ENCODE measurements at places on chromosomes 1 and 21.
A peak's percentile ranks its signal among the peaks of the same experiment; 100 is the strongest.

DNA sequence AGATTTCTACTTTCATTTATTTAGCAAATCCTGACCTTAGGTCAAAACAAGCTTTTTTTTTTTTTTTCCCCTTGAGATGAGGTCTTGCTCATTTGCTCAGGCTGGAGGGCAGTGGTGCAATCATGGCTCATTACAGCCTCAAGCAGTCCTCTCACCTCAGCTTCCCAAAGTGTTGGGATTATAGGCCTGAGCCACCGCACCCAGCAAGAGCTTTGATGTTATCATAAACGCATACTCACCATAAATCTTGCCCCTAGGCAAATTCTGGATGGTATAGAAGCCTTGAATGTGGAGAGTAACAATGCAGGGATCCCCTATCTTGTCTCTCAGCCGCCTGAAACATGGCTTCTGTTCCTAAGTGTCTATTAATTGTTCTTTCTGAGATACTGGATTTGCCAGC is 24.8 kb upstream of the CLDN8 start:
- H3K4me3 ChIP-seq: no peak overlapping the region
- no peaks in the 10 kb centered on the region for H3K4me1 ChIP-seq
- H3K27me3 ChIP-seq: no peaks in the 10 kb centered on the region
- no peaks in the 10 kb centered on the region for H3K36me3 ChIP-seq

GRCh38 chr1:84939151-84939550 is 46.1 kb upstream of the LPAR3 start:
- H3K4me3 ChIP-seq: no peak overlapping the region
- no peak for DNase-seq
- no peaks in the 10 kb centered on the region for H3K4me1 ChIP-seq
- H3K27me3 ChIP-seq: no peaks in the 10 kb centered on the region
- no peak overlapping the region for H3K27ac ChIP-seq

DNA sequence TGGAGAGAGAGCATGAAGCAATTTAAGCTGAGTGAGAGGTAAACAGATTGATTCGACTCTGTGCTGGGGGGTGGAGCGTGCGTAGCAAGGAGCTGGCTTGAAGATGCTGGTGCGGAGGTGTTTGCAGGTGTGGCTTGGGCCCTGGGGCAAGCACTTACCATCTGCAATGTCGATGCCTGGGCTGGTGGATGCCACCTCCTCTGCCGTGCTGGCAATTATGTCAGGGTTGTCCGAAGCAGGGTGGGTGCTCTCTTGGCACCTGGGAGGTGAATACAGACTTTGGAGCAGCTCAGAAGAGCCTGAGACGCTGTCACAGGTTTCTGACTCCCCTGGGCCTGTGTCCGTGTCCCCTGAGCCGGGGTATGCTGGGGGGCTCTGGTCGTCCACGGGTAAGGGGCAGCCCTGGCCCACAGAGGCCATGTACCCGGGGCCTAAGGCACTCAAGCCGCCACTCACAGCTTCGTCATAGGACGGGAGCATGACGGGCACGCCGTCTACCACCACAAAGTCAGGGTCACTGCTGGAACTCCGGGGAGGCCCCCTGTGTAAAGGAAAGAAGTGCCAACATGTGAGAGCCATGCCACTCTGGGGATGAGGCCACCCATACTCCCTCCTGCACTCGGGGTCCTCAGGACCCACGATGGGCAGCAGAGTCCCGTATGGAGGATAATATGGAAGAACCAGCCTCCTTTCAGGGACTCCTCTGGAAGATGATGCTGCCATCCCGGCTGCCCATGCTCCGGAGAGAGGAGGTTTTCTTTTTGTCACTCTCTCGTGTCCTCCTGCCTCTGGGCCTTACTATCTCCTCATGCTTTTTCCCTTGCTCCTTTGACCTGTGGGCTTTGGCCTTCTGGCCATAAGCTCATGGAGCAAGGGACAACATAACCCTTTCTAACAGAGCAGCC is 80.3 kb upstream of the TLR5 start:
- H3K36me3 ChIP-seq: no peaks in the 10 kb centered on the region
- no peaks in the 10 kb centered on the region for H3K4me1 ChIP-seq
- H3K27ac ChIP-seq: no peak overlapping the region
- no peaks in the 10 kb centered on the region for H3K27me3 ChIP-seq
- H3K4me3 ChIP-seq: no peak overlapping the region
- DNase-seq: no peak

GRCh38 chr1:147891088-147891487 is 11.5 kb upstream of the GJA8 start:
- no peak overlapping the region for H3K4me3 ChIP-seq
- H3K27me3 ChIP-seq: no peaks in the 10 kb centered on the region
- no peak for DNase-seq
- no peaks in the 10 kb centered on the region for H3K36me3 ChIP-seq

- H3K4me1 ChIP-seq: no peaks in the 10 kb centered on the region
- no peak for DNase-seq
- H3K27ac ChIP-seq: no peak overlapping the region
- H3K36me3 ChIP-seq: no peaks in the 10 kb centered on the region
- H3K27me3 ChIP-seq: no peaks in the 10 kb centered on the region
Measured at GRCh38 chr1:75341537-75341936, 207.3 kb downstream of the LHX8 start.

GRCh38 chr1:97603218-97603617 is 317.6 kb downstream of the DPYD start:
- H3K4me1 ChIP-seq: no peaks in the 10 kb centered on the region
- no peak overlapping the region for H3K27ac ChIP-seq
- DNase-seq: no peak
- no peak overlapping the region for H3K4me3 ChIP-seq
- no peaks in the 10 kb centered on the region for H3K36me3 ChIP-seq
- H3K27me3 ChIP-seq: no peaks in the 10 kb centered on the region

- no peak overlapping the region for H3K4me3 ChIP-seq
- H3K27me3 ChIP-seq: no peaks in the 10 kb centered on the region
- no peak overlapping the region for H3K27ac ChIP-seq
- DNase-seq: no peak
- no peaks in the 10 kb centered on the region for H3K36me3 ChIP-seq
- H3K4me1 ChIP-seq: no peaks in the 10 kb centered on the region
Measured at GRCh38 chr1:62346886-62347285, 27.7 kb upstream of the KANK4 start.

DNA sequence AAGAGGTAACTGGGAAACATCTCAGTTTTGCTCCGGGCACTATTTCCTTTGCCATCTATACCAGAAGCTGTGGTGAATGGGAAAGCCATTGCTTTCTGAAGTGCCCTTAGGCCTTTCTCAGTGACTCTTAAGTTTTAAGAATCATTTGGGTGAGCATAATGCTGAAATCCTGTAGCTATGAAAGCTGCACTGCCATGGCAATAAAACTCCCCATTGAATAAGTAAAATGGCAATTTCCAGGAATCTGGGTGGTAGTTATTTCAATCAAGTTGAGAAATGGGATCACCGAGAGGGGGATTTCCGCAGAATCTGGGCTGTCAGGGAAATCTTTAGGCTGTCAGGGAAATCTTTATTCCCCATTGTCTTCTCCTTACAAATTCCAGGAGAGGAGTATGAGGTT is 26.8 kb upstream of the MACF1 start:
- H3K27me3 ChIP-seq: peaks cover 17% of the 10 kb centered on the region
- peaks cover 17% of the 10 kb centered on the region for H3K4me1 ChIP-seq
- H3K36me3 ChIP-seq: no peaks in the 10 kb centered on the region
- H3K4me3 ChIP-seq: no peak overlapping the region
- DNase-seq: no peak
- H3K27ac ChIP-seq: no peak overlapping the region

DNA sequence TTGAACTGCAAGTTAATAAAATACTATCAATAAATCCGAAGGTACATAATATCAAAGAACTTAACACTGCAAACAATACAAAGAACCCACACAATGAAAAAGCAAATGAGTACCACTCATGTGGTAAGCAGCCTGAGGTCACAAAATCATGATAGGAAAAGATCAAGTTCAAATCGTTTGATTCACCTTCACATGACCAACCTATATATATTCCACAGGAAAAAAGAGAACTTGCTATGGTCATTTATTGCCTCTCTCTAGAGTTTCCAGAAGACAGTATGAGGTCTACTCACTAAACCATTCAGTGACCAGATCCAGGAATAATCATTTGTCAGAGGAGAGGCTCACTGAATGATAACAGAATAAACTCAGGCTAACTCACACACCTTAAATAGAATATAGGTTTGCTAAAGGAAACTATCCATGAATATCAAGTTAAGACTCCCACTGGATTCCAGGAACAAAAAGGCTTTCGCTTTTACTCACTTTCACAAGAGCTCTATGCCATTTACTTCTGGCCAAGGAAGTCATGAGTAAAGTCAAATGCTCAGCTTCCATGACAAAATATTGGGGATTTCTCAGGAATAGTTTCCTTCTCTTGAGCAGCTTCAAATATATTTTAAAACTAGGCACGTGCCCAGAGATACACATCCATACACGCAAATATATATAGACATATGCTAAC is 48.3 kb upstream of the RGS1 start:
- no peak overlapping the region for H3K27ac ChIP-seq
- H3K4me3 ChIP-seq: no peak overlapping the region
- no peak for DNase-seq
- no peaks in the 10 kb centered on the region for H3K36me3 ChIP-seq
- H3K27me3 ChIP-seq: no peaks in the 10 kb centered on the region

GRCh38 chr1:235952950-235953615 is 86.4 kb upstream of the LYST start:
- peaks cover 3% of the 10 kb centered on the region for H3K4me1 ChIP-seq
- H3K27ac ChIP-seq: no peak overlapping the region
- H3K27me3 ChIP-seq: no peaks in the 10 kb centered on the region
- no peaks in the 10 kb centered on the region for H3K36me3 ChIP-seq
- DNase-seq: no peak

GRCh38 chr1:218829097-218829496 is 344.6 kb upstream of the LYPLAL1 start:
- no peak for DNase-seq
- no peaks in the 10 kb centered on the region for H3K36me3 ChIP-seq
- no peaks in the 10 kb centered on the region for H3K27me3 ChIP-seq
- no peaks in the 10 kb centered on the region for H3K4me1 ChIP-seq
- no peak overlapping the region for H3K4me3 ChIP-seq

GRCh38 chr1:187465441-187465840 is 636.7 kb downstream of the PLA2G4A start:
- no peak overlapping the region for H3K4me3 ChIP-seq
- H3K4me1 ChIP-seq: no peaks in the 10 kb centered on the region
- H3K27ac ChIP-seq: no peak overlapping the region
- no peaks in the 10 kb centered on the region for H3K36me3 ChIP-seq
- H3K27me3 ChIP-seq: no peaks in the 10 kb centered on the region
- no peak for DNase-seq

DNA sequence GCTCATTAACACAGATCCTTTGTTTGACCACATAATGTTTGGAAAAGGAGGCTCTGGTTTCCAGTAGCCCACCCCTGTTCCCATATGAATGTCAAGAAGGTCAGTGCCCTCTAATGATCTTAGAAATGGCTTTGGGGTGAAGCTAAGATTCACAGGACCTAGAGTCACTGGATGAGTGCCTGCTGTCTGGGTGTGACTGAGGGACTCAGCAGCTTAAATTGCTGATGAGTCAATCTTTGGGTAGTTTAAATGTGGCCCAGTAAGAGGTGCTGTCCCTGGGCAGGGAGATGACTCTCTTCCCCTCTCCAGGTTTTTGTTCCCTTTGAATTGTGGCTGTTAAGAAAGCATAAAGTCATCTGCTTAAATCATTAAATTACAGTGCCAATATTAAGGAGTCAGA is 50.6 kb downstream of the L1TD1 start:
- H3K4me3 ChIP-seq: no peak overlapping the region
- H3K4me1 ChIP-seq: no peaks in the 10 kb centered on the region
- H3K27ac ChIP-seq: no peak overlapping the region

DNA sequence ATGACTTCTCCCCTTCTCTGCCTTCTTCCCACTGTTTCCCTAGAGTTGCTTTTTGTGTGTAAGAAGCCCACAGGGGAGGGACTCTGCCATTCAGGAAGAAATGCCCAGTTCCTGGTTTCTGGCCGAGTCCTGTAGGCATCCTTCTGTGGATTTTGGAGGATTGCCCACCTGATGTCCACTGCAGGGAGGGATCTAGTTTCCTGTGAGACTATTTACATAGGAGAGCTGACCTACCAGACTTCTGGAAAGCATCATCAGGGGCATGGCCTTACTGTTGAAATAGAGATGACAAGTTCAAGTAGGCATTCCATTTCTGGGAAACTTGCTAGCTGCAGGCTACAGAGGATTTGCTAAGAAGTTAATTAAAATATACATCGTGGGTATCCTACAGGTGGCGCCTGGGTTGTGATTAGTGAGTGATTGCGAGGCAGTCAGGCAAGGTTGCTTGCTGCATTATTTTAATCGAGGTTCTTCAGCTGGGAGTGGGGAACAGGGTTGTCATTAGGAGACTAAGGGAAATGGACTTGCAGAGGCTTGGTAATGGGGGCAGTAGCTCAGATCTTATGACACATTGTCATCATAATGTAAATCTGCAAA is 148.7 kb downstream of the HHAT start:
- no peaks in the 10 kb centered on the region for H3K4me1 ChIP-seq
- no peak overlapping the region for H3K27ac ChIP-seq
- H3K4me3 ChIP-seq: no peak overlapping the region
- H3K27me3 ChIP-seq: no peaks in the 10 kb centered on the region

DNA sequence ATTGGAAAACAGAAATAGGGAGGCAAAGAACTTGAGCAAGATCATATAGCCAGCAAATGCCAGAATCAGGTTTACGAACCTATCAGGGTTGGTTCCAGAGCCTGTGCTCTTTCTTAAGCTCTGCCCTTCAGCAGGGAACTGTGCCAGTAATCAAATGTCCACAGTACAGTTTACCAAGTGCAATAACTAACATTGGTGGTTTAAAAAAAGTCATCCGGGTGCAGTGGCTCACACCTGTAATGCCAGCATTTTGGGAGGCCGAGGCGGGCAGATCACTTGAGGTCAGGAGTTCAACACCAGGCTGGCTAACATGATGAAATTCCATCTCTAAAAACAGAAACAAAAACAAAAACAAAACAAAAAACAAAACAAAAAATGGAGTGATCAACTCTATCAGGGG is 182.7 kb downstream of the LMX1A start:
- H3K27me3 ChIP-seq: no peaks in the 10 kb centered on the region
- no peaks in the 10 kb centered on the region for H3K4me1 ChIP-seq
- no peak for DNase-seq
- no peaks in the 10 kb centered on the region for H3K36me3 ChIP-seq
- no peak overlapping the region for H3K27ac ChIP-seq

GRCh38 chr1:227789084-227790033 is 26.1 kb upstream of the PRSS38 start:
- H3K4me1 ChIP-seq: peaks cover 36% of the 10 kb centered on the region
- no peaks in the 10 kb centered on the region for H3K27me3 ChIP-seq
- H3K27ac ChIP-seq: peak overlapping the region; percentile 32
- peak overlapping the region; percentile 43 for H3K4me3 ChIP-seq

DNA sequence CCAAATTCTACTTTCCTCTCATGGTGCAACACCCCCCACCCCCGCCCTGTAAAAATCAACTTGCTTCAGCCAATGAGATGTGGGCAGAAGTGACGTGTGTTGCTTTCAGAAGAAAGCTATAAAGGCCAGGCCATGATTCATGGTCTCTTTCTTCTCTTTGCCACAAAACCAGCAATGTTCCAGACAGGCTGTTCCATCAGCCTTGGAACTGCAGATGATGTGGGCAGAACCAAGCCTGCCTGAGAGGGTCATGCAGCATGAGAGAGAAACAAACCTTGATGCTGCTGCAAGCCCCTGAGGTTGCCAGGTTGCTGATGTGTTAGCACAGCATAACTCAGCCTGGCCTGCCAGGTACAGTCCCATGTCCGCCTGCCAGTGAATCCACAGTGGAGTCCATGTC is 41.8 kb downstream of the MIS18A start:
- H3K27me3 ChIP-seq: no peaks in the 10 kb centered on the region
- DNase-seq: no peak
- peaks cover 3% of the 10 kb centered on the region for H3K4me1 ChIP-seq
- no peak overlapping the region for H3K27ac ChIP-seq
- H3K4me3 ChIP-seq: no peak overlapping the region
